NCI-H1048 (cell line): ENCODE measurements at places on chromosomes 7 and 10.
A peak's percentile ranks its signal among the peaks of the same experiment; 100 is the strongest.

GRCh38 chr7:130989101-130989795, 255.2 kb upstream of the KLF14 start:
- DNase-seq = no peak

GRCh38 chr10:62618054-62618453, 186.5 kb upstream of the ADO start:
- no peak for DNase-seq

DNA sequence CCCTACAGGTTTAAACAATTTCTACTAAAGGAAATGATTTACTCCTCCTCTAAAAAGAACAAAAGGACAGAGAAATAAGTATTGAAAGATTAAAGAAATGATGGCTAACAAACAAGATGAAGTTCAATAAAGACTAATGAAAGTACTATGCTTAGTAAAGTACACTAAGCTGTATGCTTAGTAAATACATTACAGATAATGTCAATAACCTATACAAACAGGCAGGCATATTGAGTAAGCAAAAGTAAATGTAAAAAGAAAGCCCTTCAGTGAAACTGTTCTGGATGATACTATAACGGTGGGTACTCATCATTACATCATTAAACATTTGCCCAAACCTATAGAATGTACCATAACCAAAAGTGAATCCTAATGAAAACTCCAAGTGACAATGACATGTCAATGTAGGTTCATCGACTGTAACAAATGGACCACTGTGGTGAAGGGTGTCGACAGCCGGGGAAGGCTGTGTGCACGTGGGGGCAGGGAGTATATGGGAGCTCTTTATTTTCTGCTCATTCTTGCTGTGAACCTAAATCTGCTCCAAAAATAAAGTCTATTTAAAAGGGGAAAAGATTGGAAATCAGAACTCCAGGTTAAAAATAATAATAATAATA, 34.0 kb downstream of the CYTH3 start:
- DNase-seq = no peak

DNA sequence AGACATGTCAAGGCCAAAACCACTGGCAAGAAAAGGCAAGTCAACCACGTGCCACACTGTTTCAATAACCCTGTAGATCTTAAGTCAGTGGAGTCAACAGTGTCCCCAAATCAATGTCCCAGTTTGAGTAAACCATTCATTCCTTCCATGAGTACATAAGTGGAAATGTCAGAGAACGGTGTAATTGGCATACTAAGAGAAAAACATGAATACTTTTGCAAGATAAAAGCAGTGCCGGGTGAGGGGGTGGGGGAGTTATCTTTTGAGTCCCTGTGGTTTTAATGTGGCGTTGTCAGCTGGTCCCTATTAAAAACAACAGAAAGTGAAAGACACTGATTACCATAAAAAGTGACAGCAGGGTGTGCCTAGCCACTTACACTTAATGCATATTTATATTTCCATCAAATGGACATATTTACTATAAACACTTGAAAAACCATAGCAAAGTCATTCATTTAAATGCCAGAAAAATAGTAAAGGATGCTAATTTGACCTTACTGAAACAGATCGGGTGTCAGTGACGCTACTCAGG, 37.8 kb downstream of the RSU1 start:
- DNase-seq = no peak

GRCh38 chr7:88040694-88041093, 106.6 kb downstream of the ADAM22 start:
- no peak for DNase-seq

GRCh38 chr7:142603870-142604448, 145.3 kb upstream of the PRSS1 start:
- peak; percentile 5 for DNase-seq

DNA sequence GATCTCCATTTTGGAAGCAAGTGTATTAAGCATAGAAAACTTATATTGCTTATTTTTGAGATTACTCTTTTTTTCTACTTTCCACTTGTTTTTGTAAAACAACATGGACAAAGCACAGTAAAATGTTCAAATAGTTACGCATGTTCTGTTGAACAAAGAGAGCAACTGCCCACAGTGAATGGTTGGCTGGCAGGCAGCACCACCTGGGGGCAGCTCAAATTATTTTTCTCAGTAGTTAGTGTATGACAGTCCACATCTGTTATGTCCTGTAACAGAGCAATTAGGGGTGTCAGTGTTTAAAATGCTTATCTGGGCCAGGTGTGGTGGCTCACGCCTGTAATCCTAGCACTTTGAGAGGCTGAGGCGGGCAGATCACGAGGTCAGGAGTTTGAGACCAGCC, 46.1 kb upstream of the CACUL1 start:
- DNase-seq = no peak
